ENCODE measurements at places on chromosomes 6 and 20.

DNA sequence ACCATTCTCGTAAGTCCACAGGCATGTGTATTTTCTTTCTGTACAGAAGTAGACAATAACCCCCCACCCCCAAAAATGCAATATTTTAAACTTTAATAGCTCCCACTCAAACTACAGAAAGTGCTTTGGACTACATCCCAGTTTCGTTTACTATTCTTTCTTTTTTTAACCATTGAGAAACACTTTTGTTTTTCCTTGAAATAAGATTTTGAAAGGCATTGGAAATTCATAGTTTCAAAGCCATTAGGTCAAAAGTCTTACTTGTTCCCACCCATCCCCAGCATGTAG, 140.0 kb downstream of the KIF16B start:
- DNase-seq: no peak

- DNase-seq: no peak
Measured at GRCh38 chr20:19696620-19697019, 61.4 kb upstream of the RIN2 start.

DNA sequence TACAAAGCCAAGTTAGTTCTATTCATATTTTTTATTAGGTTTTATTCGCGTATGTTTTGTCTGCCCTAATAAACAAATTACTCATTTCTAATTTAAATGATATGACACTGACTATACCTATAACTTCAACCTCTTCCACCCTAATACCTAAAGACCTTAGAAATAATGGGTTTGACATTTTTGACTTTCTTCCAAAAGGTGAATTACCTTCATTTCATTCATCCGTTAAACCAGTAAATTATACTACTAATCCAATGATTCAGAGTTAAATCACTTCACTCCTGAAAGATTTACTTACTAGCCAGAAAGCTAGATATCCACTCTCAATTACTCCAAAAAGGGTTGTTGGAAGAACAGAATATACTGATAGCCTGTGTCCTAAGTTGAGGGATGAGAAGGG, 5.2 kb downstream of the MRPS10 start:
- DNase-seq: no peak

GRCh38 chr6:52509281-52510212, 67.3 kb downstream of the TRAM2 start:
- DNase-seq: peak; percentile 67

DNA sequence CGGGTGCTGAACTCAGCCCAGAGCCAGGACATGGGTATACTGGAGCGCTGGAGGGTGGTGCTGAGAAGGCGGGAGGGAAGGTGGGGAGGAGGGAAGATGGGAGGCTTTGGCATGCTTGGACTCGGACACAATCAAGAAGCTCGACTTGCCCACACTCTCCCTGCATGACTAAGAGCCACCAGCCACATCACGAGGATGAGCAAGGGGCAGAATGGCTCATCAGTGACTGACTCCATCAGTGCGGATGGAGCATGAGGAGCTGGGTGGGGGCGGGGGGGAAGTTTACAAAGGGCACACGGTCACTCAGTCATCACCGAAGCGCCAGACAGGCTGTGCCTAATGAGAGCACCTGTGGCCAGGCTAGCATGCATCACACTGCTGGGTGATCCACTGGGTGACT, 222.8 kb downstream of the KIF16B start:
- peak; percentile 63 for DNase-seq

- DNase-seq: peak; percentile 79
Measured at GRCh38 chr6:2765896-2766766, 938 bp downstream of the WRNIP1 start.

- DNase-seq: peak; percentile 3
Measured at GRCh38 chr6:51213811-51214210, 395.1 kb downstream of the TFAP2B start.

DNA sequence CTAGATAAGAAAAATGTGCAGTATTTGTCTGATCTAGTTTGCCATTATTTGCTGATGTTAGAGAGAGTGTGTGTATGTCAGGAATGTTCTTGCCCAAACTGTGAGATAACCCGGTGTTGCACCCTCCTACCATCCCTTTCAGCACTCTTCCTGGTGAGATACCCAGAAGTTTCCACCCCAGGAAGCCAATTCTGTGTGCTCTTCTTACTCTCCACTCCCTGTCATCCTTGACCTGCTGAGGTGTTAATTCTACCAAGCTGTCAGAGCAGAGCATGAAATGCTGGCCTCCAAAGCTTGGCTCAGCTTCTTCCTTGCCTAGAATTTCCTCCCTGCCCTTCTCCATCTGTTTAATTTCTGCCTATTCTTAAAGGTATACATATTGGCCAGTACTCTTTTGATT, 237.3 kb upstream of the CNR1 start:
- DNase-seq: no peak

- DNase-seq: no peak
Measured at GRCh38 chr6:165573671-165574070, 89.4 kb downstream of the PDE10A start.

DNA sequence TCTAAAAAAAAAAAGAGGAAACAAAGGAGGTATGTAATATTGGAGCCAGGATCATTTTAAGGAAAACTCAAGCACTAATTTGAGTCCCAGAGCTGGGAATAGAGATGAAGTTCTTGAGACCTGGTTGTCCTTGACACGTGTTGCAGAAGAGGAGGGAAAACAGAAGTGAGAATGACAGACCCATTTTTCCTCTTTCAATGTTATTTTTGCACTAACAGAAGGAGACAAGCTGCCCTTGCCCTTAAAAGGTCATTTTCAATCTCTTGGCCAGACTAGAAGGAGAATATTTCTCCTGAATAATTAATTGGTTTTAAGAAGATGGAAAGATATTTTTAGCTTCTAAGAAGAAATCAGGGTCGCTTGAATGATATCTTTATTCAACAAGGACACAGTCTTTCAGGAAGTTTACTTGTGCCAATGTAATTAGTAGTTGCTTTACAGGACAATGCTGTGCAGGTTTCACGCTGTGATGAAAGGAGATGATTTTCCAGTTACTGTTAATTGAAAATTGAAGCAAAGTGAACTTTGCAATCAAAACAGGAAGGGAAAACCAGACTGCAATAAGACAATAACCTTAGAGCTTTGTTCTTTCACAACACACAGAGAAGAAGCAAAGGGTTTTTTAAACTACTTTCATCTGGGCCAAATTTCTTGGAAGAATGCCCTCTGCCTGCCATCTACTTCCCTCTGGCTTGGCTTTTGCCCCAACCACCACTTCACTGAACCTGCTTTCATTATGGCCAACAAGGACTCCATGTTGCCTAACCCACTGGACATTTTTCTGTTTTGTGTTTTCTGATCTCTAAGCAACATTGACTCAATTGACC, 107.8 kb upstream of the SHLD1 start:
- DNase-seq: peak; percentile 30
